ENCODE measurements at places on chromosomes 5 and 9. TPM values are rescaled to one million over a fixed set of nuclear protein-coding genes. Genes with fewer than 3 reads are reported as not detected.
A peak's percentile ranks its signal among the peaks of the same experiment; 100 is the strongest.

DNA sequence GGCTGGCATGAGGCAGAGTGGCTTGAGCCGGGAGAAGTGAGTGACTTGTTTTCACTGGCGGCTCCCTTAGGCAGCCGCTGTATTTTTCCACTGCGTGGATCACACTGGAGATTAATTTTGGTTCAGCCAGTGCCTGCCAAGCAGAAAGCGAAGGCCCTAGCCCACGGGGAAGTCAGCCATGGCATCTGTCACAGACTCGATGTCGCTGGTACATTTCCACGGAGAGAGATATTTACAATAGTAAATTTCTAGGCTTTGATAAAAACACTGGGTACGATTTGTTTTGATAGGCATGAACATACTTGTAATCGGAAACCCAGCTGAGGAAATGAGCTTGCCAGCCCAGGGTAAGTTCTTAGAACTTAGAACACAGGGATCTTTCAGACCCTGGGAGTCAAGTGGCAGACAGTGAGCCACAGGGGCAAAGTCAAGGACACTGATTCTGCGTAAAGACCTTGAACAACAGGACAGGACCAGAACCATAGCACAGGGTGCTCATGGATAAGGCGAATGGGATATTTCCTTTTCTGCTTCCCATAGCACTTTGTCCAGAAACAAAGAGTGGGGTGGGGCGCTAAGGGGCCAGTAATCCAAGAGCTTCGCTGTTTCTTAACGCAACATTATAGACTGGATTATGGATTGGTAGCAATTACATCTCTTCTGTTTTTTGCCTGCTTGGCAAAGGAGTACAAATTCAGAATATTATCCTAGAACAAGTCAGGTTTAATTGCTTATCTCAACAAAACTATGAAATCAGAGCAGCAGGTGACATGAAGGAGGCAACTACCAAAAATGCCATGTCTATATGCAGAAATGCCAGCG, 4.5 kb downstream of the DUSP1 start:
- DNase-seq = peak; percentile 79

DNA sequence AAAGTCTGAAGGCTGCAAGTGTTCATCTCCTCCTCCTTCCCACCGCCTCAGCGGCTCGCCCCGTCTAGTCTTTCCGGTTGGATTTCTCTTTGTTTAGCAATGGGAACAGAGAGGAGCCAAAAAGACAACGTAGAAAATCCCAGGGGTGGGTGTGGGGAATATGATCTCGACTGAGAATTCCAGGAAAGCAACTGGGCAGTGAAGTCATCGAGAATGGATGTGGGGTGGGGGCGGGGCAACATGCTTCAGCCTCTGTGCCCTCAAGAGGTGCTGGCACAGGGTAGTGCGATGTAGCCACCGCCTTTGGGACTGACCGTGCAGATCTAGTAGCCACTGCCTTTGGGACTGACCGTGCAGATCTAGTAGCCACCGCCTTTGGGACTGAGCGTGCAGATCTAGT, 12.9 kb downstream of the MSX2 start:
- DNase-seq = no peak

DNA sequence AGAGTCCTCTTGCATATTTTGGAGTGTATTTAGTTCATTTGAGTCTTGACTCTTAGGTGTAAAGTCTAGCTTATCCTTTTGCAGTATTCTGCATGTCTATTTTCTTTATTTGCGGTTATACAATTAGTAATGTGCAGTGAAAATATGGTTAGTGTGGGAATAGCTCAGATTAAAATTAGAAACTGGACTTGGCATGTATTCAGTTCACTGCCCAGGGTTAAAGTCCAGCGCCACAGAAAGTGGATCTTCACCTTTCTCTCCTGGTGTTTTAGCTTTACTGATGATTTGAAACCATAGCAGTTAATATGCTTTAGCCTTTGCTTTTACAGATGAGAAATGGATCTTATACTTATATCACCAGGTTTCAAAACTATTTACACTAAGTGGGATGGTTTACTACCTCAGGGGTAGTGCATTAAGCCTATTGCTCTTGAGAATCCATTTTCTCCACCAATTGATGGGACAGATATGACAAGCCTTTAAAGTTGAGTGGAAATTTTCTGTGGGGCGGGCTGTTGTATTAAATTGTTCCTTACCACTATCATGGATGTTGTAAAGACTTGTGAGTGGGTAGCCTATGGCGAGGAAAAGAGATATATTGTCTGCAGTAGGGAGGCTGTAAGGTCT, 48.9 kb downstream of the PBX3 start:
- DNase-seq = no peak

GRCh38 chr5:135501965-135502364, 33.8 kb downstream of the NEUROG1 start:
- DNase-seq = no peak

- no peak for DNase-seq
These were observed 27.9 kb downstream of the C1QTNF2 start for GRCh38 chr5:160342413-160342941.

DNA sequence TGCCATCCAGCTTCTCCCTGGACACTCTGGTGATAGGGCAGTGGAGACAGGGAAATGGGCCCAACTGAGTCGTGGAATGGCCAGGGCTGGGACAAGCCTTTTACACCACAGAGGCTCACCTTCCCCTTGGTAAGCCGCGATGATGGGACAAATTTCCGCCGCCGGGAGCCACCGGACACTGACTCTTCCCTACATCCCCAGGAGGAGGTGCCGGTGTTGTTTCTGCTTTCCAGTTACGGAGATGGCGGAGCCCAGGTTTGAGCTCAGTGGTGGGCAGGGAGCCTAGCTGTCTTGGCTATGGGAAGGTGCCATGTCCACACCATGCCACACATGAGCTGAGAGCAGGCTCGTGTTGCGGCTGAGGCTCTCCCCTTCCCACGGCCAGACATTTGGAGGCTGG, 19.9 kb upstream of the WNK2 start:
- DNase-seq = no peak

- DNase-seq = no peak
These were observed 202.0 kb upstream of the NR3C1 start for GRCh38 chr5:143605403-143606005.

GRCh38 chr5:132915681-132916080, 42.2 kb downstream of the LEAP2 start:
- no peak for DNase-seq

DNA sequence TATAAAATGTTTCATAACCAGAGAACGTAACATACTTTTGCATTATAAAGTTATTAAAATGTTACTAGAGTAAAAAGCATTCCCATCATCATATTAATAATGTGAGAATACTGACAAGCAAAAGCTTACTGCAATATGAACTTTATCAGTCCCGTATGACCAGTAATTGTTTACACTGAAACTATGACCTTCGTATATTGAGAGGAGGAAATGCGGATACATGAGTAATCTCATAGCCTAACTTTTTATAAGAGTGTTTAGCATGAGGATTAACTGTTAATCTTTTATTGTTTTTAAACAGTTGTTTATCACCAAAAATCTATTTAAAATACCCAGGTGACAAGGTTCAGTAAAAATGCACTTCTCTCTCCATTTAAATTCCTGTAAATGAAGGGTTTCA, 272.4 kb downstream of the SLF1 start:
- no peak for DNase-seq

CCL19 gene
- total RNA-seq = not detected

TAF7 gene
- 43.7 TPM for total RNA-seq

RASGRF2 gene
- total RNA-seq = 22.9 TPM

IFNA6 gene
- not detected for total RNA-seq

OR1Q1 gene
- total RNA-seq = not detected

Measured in omental fat pad (tissue), 4 donors.